ENCODE measurements at places on chromosomes 5 and 9. TPM values are rescaled to one million over a fixed set of nuclear protein-coding genes. Genes with fewer than 3 reads are reported as not detected.

The CARTPT gene
- total RNA-seq, result not detected

The PCDHGB1 gene
- not detected for total RNA-seq

The PKD2L2 gene
- not detected for total RNA-seq

The UBLCP1 gene
- total RNA-seq, result 16.5 TPM

The NUTM2G gene
- total RNA-seq, result not detected

The C6 gene
- total RNA-seq, result not detected

The KCNN2 gene
- total RNA-seq, result not detected

The ZNF169 gene
- 3.5 TPM for total RNA-seq

The TRUB2 gene
- 4.8 TPM for total RNA-seq

The MYORG gene
- total RNA-seq, result 0.58 TPM

The CD180 gene
- total RNA-seq, result not detected

The MED10 gene
- total RNA-seq, result 97.2 TPM

The TLX3 gene
- total RNA-seq, result not detected

The WWC1 gene
- total RNA-seq, result 1.0 TPM

The GFI1B gene
- total RNA-seq, result 0.58 TPM

The C9 gene
- not detected for total RNA-seq

The TMEM215 gene
- not detected for total RNA-seq

The LCN1 gene
- not detected for total RNA-seq

The IFNA17 gene
- total RNA-seq, result not detected

The ELOVL7 gene
- not detected for total RNA-seq

The NR2F1-AS1 gene
- not detected for total RNA-seq

The PCAT7 gene
- total RNA-seq, result not detected

The BAAT gene
- not detected for total RNA-seq

Measured in CD4-positive, alpha-beta T cell (primary cell).